Right lobe of liver (tissue), 6 donors: ENCODE measurements at places on chromosomes 16 and 17. TPM values are rescaled to one million over a fixed set of nuclear protein-coding genes. Genes with fewer than 3 reads are reported as not detected.

DNA sequence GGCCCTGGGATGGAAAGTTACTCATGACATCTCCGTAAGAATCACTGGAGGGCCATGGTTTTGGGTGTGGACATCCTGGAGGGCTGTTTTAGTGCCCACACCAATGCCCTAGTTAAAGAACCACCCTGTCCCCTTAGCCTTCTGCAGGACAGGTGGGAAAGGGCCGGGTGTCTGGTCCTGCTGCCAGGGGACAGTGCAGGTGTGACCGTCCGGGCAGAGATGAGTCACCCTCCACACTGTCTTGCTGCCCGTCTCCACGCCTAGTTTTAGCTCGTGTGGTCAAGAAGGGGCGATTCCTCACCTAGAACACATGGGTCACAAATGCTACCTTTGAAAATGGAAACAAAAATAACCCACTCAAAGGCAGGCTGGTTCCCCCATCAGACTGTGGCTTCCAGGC, 17.0 kb downstream of the CEP295NL start:
- DNase-seq, result no peak

GRCh38 chr17:15335446-15335845, 6.0 kb downstream of the TEKT3 start:
- no peak for DNase-seq

- DNase-seq, result no peak
These were observed 112.5 kb upstream of the KCNJ16 start for GRCh38 chr17:69962436-69962995.

DNA sequence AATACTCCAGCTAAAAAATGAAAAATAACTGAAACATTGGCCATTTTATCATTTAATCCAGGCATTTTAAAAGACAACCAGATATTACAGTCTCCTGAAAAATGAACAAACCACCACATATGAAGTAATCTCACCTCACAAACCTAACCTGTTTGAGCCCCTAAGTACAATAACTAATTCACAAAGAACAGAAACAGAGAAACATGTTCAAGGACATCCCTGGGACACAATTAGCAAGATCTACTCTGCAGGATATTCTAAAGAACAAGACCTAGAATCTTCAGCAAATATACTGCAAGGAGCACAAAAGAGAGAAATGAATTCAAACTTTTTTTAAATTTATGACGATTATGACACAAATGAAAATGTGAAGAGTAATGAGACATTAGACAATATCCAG, 50.8 kb upstream of the ANKFY1 start:
- no peak for DNase-seq

- no peak for DNase-seq
These were observed 92.7 kb upstream of the CDH5 start for GRCh38 chr16:66273644-66274334.

ALDH3A1 gene
- total RNA-seq, result 0.46 TPM

C16orf92 gene
- not detected for total RNA-seq
